ENCODE measurements at places on chromosomes 5 and 9.

DNA sequence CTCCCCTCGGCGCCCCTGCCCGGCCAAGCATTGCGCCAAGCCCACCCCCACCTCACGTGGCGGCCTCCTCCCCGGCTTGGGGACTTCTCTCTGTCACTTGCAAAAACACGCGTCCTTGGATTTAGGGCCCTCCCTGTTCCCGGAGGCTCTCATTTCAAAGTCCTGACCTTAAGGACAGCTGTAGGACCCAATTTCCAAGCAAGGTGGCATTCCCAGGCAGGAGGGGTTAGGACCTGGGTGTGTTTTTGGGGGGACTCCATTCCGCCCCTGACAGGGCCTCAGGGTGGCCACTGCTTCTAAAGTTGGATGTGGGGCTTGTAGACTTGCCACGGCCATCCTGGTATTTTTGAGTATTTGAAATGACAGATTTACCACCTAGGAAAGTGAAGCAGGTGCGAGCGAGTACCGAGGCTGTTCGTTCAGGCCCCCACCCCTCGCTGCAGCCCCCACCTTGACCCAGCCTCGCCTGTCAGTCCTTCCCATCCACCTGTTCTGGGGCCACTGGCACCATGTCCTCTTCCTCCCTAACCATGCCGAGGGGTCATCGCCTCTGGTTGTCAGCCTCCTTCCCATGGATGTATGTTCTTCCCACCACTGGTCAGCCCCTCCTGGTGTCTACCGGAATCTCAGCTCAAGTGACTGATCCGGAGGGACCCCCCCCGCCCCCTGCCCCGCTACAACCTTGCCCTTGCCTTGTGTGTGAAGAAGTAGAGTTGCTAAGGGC is 52.4 kb downstream of the MRPL36 start:
- DNase-seq, result peak; percentile 2

- DNase-seq, result no peak
Observed at GRCh38 chr9:109416135-109416706, 81.9 kb downstream of the PTPN3 start.

- no peak for DNase-seq
Observed at GRCh38 chr5:39500551-39501175, 75.9 kb upstream of the DAB2 start.

DNA sequence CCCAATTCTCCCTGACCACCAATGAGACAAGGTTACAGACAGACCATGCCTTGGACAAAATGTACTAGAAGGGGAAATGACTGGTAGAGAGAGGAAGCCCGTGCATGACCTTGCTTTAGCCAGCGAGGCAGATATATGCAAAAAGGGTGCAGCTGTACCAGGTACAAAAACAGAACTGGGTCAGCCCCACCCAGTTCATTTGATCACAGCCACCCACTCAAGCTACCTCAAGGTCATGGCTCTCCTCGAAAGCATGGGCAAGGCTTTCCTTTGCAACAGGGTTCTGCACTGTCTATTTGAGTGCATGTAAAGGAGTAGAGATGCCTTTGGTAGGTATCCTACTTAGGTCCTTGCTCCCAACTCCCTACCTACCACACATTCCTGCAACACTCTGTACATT is 33.3 kb downstream of the TLE1 start:
- DNase-seq, result no peak

DNA sequence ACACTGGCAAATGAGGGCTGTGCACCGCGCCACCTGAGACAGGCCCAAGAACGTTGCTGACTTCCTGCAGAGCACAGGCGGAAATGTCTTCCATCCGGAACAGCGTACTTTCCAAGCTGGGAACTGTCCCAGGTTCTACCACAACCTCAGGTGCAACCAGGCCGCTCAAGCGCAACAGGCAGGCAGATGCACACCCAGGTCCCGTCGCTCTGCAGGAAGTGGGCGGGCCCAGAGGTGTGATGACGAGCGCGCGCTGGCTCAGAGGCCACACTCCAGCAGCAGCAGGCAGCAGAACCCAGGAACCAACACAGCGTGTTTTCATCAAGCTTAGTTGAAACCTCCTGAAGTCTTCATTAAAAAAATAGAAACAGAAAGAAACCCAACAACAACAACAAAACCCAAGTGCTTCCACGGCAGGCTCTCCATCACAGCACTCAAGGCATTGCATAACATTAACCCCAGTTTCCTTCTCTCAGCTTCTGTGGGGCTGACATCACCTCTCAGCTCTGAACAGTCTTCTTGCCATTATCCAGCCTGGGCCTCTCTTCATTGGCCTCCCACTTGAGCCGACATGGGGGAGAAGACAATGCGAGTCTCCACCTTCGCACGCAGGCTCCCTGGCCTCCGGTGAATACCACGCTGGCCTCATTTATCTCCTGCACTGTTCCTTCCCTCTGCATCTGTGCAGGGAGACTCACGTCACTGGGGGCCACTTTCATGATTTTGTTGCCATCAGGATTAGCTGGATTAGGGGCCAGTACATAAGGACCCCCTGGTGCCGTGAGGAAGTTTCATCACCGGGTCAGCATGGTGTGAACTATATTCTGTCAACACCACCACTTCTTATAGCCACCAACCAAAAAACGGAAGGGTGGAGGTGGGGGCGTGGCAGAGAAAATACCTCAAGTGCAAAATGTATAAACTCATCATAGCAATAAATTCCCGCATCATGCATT is 22.1 kb downstream of the PTCH1 start:
- peak; percentile 81 for DNase-seq

- DNase-seq, result no peak
Observed at GRCh38 chr9:121217609-121218292, 16.1 kb upstream of the RAB14 start.

DNA sequence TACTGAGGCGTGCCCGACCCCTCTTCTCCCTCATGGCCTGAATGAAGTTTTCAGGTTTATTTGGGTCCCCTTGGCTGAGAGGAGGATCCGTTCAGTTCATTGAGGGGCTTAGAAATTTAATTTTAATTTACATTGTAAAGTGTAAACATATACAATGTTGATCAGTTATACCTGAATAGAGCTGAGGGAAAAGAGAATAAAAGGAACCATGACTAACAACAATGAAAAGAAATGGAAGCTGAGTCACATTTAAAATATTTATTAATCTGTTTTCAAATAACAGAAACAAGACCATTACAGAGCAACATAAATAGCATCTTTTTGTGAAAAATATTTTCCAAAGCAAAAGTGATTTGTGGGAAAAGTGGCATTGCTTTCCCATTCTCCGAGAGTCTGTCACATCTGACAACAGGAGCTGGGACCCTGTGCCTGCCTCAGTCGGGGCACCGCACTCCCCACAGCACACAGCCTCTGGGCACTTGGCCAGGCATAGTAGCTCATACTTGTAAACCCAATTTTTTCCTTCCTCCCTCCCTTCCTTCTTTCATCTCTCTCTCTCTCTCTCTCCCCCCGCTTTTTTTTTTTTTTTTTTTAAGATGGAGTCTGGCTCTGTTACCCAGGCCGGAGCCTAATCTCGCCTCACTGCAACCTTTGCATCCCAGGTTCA is 28.7 kb downstream of the PROP1 start:
- DNase-seq, result no peak

DNA sequence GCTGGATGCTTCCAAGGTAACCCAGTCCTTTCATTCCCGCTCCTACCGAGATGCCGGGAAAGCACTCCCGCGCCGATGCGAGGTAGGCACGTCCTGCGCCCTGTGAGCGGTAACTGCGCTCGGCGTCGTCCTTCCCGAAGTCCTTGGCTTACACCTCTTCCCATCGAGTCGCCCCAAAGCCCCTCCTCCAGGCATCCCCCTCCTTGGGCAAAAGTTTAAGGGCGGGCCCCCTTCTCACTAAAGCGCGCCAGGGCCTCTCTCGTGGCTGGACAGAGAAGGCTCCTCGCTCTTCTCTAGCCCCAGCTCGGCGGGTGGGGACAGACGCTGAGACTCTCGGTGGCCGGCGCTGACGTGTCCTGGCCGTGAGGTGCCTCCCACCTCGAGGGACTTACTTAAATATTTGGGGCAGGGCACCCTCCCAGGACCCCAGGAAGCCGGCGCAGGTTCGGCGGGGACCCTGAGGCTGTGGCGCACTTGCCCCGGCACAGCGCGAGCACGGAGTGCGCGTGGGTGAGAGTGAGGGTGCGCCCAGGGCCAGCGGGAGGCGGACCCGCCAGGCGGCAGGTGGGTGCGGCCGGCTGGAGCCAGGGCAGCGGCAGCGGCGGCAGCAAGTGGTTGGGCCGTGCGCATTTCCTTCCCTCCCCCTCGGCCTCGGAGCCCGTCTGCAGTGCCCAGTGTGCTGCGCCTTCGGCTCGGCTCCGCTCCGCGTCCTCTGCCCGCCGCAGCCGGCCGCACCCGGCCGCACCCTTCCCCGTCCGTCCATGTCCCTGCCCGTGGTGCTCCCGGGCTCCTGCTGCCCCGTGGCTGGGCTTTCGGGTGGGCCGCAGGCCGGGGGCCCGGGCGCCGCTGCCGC is at the start of gene ENTREP1:
ENTREP1 (plus strand) TSS at position 667 of the 853 bp plus-strand sequence; CDS start at position 762, 95 bp downstream.
- DNase-seq, result peak; percentile 34

GRCh38 chr5:93883459-93883858 is 142.1 kb upstream of the POU5F2 start:
- no peak for DNase-seq

GRCh38 chr5:103463261-103463660 is 99.3 kb downstream of the NUDT12 start:
- no peak for DNase-seq

GRCh38 chr5:142324136-142324870 is 518 bp downstream of the SPRY4 start:
- DNase-seq, result peak; percentile 35

GRCh38 chr5:180646963-180647305 is 2.5 kb downstream of the FLT4 start:
- DNase-seq, result no peak

DNA sequence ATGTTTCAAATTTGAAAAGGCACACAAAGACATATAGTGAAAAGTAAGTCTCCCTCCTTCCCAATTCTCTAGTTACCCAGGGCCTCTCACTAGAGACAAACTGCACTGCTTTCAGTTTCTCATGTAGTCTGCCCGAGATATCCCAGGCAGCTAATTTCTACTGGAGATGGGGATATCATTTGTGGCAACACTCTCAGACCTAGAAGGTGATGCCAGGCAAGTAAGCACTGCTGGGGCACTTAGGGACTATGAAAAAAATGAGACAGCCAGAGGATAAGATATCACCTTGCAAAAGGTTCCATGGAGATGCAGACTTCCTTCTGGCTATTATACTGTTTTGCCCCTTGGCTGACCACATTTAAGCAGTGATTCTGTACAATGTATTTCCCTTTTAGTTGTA is 12.6 kb downstream of the SIL1 start:
- DNase-seq, result no peak

DNA sequence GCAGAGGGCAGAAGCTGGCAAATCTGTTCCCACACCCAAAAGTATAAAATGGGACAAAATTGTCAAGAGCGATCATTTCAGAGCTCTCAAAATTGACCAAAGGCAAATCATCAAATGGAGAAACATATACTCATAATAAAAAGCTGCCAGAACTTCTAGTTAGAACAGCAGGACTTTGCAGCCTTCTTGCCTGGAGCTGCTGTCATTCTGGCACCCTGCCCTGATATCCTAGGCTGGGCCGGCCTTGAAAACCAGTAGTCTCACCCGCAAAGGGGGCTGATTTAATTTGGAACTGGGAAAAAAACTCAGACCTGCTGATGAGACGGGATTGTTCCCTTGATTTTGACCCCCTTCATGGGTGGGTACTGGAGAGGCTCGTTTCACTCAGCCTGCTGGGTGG is 18.5 kb downstream of the OR2V1 start:
- DNase-seq, result no peak

- peak; percentile 72 for DNase-seq
Observed at GRCh38 chr9:134689321-134690181, 47.9 kb downstream of the COL5A1 start.

DNA sequence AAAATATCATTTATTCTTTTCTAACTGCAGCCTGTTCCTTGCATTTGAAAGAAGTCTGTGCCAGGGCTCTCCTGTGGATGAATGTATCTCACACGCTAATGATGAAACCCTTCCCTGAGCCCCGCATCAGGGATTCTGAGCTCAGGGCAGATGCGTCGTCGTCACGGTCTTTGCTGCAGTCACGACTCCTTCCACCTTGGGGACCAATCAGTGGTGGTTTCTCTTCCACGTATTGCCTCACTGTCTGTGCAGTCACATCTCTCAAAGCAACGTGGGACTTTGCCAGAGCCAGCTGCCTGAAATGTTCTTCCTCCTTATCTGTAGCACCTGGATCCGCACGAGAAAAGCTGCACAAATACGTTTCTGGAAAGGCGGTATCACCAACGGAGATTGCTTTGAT is 13.9 kb upstream of the UBE2QL1 start:
- peak; percentile 40 for DNase-seq

GRCh38 chr5:148063861-148064260 is at the start of gene SPINK5:
Gene SPINK5, plus strand, starts transcription at chr5:148063980. Its CDS starts 65 bp downstream, at chr5:148064045.
- no peak for DNase-seq

DNA sequence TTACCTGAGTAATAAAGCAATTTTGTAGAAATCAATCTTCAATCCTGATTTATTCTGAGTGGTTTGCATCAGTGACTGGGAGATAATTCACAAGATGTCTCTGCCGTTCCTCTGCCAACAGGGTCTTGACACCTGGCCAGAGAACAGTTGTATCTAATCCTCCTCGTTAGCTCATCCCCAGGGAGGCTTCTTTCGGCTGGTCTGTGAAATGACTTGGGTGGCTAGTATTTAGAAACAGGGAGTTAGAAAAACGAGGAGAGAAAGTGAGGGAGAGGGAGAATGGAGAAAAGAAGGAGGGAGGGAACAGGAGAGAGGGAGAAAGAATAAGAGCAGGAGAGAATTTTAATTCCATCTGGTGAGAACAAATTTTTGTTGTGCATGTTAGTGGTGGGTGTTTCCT is 600.2 kb upstream of the TLE4 start:
- no peak for DNase-seq

GRCh38 chr9:86983249-86983619 is 35.9 kb upstream of the GAS1 start:
- no peak for DNase-seq

- no peak for DNase-seq
Observed at GRCh38 chr9:93941493-93941892, 13.7 kb downstream of the BARX1 start.

DNA sequence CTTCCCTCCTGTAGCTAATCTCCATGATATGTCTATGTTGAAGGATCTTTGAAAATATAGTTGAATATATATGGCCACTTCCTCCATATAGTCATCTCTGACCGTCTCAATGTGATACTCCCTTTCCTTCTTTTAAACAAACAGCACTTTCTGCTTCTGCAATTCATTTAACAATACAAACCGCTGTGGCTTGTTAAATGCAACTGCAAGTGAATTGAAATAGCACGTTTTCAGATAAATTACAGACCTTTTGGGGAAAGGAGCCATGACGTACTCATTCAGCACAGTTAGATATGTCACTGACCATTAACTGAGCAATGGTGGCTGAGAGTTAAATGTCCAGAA is 82.5 kb downstream of the FBXO38 start:
- no peak for DNase-seq
